ENCODE measurements at places on chromosomes 2 and 18.
A peak's percentile ranks its signal among the peaks of the same experiment; 100 is the strongest.

- DNase-seq, result no peak
Measured at GRCh38 chr2:144460727-144461307, 59.1 kb downstream of the ZEB2 start.

DNA sequence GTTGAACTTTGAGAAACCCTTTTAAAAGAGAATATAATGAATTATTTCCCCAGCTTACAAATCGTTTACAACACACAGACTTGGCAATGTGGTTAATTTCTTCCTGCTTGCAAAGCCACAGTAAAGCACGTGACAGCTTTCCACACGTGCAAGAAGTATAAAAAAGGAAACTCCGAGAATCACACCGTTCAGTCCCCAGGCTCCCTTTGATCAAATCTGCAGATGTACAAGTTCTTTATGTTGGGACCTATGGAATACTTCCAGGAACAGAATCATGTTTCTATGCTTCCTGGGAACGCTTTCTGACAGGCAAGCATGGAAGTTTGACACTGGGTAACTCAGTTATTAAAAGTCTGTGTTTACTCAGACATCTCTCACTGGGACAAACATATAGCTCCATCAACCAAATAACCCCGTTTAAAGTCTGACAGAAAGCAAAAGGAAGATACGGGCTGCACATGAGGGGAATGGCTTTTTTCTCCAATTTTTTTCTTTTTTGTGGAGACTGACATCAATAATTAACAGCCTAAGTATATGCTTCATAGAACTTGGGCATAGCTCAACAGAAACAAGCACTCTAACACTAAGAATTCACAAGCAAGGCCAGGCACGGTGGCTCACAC, 134.8 kb downstream of the EIPR1 start:
- no peak for DNase-seq

GRCh38 chr2:231533777-231534125, 3.5 kb upstream of the NMUR1 start:
- peak; percentile 13 for DNase-seq

- no peak for DNase-seq
Measured at GRCh38 chr2:195367809-195368208, 289.2 kb upstream of the SLC39A10 start.

DNA sequence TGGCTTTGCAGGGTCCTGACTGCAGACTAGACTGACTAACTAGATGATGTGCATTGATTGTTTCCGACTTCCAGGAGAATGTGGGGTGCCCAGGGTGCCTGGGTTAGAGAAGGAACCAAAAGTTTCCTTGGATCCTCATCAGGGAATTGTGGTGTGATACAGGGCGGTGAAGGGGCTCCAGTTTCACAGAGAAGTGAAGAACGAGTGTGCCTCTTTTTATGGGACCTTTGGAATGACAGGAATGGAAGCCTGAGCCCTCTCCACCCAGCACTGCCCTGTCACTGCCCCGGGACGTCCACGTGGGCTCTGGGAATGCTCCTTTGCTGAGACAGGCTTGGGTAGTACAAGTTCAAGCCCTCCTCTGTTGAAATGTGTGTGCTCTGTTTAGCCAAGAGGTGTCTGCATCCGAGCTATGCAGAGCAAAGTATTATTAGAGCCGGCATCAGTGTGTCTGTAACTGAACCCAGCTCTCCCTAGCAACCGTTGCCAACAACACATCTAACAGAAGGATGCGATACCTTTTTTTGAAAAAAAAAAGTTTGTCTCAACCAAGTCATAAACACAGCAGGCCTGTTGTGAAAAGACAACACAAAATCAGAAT, 183.6 kb downstream of the SMAD7 start:
- no peak for DNase-seq

GRCh38 chr2:239305771-239306170, 95.0 kb downstream of the HDAC4 start:
- peak; percentile 56 for DNase-seq

DNA sequence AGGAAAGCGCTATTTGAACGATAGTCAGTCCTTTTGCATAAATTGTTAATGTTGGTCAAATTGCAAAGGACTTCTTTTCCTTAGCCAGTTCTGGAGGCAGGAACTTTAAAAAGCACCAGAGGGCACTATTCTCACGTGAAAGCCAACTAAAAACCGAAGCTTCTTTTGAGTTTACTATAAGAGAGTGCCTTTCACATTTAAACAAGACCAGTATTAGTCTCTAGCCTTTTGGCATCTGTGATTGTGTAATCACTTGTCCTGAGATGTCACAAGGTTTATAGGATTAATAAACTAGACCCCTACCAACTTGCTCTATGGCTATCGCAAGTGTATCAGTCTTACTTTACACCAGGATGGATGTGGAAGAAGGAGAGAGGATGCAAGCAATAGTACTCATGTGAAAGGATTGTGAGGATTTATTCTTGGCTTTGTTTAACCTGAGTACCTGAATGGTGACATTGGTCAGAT, 14.4 kb upstream of the STAT4 start:
- DNase-seq, result no peak

DNA sequence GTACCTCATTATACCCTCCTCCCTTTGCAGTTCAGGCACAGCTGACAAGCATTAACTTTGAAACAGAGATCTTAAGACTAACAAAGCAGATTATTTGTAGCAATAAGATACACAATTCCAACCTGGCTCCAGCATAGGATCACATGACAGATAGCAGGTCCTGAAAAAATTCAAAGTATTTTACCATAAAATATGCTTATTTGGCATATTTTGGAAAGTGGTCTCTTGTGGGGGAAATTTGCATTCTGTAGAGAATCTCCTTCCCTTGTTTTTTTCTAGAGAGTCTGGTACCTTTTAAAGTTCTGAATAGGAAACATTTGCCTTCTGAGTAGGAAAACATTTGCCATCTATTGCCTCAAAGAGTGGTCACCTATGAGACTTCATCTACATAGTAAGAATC, 212.8 kb upstream of the SH3BP4 start:
- no peak for DNase-seq

DNA sequence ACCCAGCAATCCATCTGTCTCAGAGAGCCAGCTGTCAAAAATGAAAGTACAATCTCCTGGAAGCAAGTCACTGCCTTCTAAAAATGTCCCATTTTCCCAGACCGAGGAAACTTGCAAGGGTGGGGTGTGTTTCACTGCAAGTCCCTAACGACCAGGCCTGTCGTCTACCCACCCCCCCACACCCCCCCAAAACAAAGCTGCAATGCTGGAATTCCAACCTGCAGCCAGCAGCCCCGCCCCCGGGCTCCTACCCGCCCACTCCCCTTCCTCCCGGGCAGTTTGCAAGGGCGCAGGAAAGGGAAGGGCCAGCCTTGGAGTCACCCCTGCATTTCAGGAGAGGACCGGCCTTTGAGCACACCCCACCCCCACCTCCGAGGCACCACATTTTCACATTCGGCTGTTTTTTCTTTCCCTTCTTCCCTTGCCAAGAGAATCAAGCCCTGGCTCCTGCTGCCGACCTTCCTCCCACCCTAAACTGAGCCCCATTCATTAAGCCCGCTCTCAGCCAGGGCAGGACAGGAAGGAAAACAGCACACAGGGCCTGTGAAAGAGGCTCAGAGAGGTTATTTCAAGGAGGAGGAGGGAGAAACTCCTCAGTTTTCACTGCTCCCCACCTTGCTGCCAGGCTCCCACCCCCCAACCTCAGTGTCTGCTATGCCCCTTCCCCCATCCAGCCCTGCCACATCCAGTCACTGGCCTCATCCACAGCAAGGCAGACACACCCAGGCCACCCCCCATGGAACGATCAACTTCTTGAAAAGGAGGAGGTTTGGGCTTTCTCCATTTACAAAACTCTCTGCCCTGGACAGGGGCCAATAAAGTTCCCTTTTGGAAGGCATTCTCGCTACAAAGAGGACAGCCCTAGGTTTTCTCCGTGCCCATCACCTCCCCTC, 11.3 kb downstream of the SMAD7 start:
- no peak for DNase-seq

GRCh38 chr2:120013597-120014223, 833 bp downstream of the EPB41L5 start:
- no peak for DNase-seq

GRCh38 chr2:19839438-19839837, 62.3 kb downstream of the TTC32 start:
- DNase-seq, result no peak

DNA sequence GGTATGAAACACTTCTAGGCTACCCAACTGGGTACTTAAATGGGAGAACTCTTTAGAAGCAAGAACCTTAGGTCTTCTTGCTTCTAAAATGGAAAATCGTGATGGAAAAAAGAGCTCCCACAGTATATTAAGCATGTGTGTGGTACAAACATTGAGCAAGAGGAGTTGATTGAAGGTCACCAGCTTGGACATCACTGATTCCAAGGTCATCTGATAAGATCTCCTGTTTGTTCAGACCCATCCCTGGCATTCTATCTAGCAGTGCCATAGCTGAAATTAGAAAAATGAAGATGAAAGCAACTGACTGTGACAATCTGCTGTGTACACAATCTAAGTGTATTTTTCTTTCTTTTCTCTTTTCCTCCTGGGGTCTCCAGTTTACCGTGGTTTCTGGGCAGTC, 35.7 kb downstream of the TMEM182 start:
- no peak for DNase-seq

- DNase-seq, result no peak
Measured at GRCh38 chr18:68759308-68759707, 38.6 kb upstream of the CCDC102B start.

GRCh38 chr2:63093502-63093901, 42.9 kb downstream of the OTX1 start:
- DNase-seq, result no peak

DNA sequence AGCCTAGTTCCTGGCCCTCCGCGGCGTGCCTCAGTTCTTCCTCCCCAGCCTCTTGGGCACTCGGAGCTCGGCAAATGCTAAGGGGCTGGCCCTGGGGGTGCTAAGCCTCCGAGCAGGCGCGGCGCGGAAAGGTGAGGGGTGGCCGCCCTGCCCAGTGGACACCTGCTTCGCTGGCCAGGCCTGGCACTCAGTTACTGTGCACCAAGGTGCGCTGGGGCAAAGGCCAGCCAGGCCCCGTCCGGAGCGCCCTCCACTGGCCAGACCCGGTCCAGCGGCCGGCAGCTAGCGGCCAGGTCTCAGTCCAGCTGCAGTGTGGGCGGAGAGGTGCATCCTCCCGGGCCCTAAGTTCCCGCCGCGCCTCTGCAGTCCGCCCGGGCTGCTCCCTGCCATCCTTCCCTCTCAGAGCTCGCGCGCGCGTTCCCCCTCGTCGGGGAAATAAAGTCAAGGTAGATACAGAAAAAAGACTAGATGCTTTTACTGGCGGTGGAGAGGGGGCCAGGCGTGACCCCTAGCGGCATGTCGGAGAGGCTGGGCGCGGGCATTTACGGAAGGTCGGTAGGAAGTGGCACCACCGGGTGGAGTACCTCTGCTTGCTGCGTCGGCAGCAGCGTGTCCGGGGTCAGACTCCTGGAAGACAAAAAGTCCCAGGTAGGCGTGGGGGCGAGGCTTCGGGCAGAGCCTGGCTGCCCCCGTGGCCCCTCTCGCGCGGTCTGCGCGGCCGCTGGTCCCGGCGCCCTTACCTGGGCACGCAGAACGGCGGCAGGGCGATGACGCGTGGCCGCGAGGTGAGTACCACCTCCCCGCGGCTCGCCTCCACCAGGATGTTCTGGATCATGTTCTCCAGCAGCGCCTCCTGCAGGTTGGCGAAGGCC, 9.4 kb upstream of the CRYBA2 start:
- no peak for DNase-seq

GRCh38 chr18:46356278-46357033, 252.3 kb downstream of the HAUS1 start:
- no peak for DNase-seq

GRCh38 chr2:241603686-241604085, 33.3 kb downstream of the THAP4 start:
- DNase-seq, result no peak

- DNase-seq, result no peak
Measured at GRCh38 chr2:148110184-148110583, 89.3 kb downstream of the MBD5 start.

DNA sequence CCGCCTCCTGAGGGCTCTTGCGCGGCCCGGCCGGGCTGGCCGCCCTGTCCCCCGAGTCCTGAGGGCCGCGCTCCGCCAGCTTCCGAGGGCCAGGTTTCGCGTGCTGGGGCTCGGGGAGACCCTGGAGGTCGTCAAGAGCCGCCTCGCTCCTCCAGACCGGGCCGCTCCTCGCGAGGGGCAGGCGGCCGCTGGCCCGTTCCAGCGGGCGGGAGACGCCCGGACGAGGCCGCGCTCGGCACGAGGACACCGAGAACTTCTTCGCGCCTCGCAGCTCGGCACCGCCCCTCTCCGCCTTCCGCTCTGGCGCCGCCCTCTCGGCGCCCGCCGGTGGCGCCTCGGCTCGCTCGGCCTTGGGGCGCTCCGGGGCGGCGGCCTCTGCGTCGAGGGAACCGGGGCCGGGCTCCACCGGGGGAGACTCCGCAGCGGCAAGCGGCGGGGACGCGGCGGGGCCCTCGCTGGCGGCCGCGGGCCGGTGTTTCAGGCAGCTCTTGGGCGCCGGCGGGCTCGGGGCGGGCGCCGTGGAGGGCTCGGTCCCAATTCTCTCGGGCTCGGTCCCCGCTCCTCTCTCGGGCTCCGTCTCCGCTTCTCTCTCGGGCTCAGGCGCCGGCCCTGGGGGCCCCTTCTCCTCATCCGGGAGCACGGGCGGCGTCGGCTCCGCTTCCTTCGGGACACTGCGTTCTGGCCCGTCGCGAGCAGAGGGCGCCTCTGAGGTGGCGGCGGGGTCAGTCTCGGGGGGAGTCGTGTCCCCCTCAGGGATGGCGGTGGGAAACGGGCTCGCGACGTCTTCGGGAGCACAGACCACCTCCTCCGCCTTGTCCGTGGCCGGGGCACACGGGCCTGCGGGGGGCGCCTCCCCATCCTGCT, 91.6 kb upstream of the MGAT4A start:
- peak; percentile 35 for DNase-seq

- peak; percentile 85 for DNase-seq
Measured at GRCh38 chr2:237512774-237513466, 25.9 kb downstream of the MLPH start.

GRCh38 chr2:59733567-59733930, 819.9 kb downstream of the BCL11A start:
- no peak for DNase-seq

DNA sequence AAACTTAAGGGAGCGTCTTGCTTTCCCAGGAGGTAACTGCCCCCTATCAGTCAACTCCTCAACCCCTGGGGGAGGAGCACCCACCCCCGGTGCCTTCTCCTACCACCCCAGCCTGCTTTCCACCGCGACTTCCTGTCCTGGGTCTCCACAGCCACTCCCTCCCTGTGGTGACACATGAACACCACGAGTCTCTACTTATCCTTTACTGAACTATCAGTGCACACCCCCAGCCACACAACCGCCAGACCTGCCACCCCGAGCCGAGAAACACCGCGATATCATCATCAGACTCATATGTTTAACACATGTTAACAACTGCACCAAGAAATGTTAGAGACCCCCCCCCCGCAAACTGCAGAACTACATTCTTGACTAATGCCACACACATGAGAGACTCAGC, 43.3 kb downstream of the LONRF2 start:
- DNase-seq, result no peak

DNA sequence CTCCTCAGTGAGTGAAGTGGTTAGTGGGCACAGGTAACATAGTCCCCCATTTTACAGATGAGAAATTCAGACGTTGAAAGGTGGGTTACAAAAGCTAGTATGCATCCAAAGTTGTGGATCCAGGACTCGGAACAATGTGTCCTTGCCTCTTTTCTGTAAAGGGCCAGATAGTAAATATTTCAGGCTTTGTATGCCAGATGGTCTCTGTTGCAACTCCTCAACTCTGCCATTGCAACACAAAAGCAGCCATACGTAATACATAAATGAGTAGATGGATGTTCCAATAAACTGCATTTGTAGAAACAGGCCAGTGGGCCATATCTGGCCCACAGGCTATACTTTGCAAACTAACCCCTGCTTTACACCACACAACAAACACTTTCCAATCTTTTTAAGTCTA, 166.6 kb upstream of the PKDCC start:
- no peak for DNase-seq

- no peak for DNase-seq
Measured at GRCh38 chr2:227461811-227462461, 10.0 kb upstream of the AGFG1 start.
